ENCODE measurements at places on chromosomes 3 and 15. TPM values are rescaled to one million over a fixed set of nuclear protein-coding genes. Genes with fewer than 3 reads are reported as not detected.

GRCh38 chr3:26989037-26989436 lies 366.5 kb downstream of the LRRC3B start:
- DNase-seq, result peak; percentile 12

Gene TGM4
- total RNA-seq, result not detected

- DNase-seq, result no peak
These were observed 57.3 kb downstream of the CEP63 start for GRCh38 chr3:134543113-134543512.

DNA sequence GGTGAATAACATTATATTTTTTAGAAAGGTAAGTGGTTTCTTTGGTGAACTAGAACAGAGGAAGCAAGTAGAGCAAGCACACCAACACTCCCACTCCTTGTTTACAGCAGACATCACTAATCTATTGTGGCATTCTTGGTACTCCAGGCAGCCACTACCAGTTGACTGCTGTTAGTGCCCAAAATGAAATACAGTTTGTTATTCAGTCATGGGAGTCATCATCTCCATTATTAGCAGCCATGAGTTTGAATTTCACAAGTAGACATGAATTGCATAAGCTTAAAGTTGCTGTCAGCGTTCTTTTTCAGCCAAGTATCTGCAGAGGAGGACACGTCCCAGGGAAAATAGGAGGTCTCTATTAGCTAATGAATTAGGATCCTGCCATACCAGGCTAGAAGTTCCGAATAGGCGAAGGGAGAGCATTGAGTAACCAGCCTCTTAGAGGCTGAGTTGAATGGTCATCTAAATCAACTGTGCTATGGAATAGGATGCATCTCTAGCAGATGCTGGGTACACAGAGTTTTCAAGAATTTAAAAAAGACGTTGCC lies 252.7 kb upstream of the ICE2 start:
- no peak for DNase-seq
